ENCODE measurements at places on chromosomes 4 and X.

- DNase-seq, result no peak
Measured at GRCh38 chr4:121077496-121077895, 5.2 kb upstream of the NDNF start.

DNA sequence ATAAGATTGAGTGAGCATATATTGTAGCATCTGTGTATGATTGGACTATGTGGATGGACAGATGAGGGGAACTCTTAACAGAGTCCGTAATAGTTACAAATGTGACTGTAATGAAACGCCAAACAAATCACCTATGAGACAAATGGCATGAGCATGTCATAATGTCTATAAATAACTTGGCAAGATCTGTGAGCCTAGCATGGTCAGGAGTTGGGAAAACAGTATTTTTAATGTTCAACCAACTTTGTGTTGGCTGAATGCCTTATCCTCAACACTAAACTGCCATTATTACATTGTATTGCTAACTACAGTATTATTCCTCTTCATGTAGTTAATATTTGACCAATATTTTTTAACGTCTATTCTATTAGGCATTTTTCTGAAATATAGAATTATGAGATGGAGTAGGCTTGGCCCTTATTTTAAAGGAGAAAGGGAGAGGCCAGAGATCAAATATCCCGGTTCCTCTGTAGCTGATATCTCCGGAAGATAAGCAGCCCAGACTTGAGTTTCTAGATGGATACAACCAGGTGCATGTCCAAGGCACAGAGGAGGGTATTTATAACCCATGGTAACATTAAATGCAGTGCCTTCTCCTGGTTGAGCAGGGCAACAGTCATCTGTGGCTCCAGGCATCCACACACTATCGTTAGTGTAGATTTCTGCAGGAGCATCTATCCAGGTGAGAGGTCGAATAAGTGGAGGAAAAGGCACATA lies 32.7 kb downstream of the PF4 start:
- no peak for DNase-seq

DNA sequence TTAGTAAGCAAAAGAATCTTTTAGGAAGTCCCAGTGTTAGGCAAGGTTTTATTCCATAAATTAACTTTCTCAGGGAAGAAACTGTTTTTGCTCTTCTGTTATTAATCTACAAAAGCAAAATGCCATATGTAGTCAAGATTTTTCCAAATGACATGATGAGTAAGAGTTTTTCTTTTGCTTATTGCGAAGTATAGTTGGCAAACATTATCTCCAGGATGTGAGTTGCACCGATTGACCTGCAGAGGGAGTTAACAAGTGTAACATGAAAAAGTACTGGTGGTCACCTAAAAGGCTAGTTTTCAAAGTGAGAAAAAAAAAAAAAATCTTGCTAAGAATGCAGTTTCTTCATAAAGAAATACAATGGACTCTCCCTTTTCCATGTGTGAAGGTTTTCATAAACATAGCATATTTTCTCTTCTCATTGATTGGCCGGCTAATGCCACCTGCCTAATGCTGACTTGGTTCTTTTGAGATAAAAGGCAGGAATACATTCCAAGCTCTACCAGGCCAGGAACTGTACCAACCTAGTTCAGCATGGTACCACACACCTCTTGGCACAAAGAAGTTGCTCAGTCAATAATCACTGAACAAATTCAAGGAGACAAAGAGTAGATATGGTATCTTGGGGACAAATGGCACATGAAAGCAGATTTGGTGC lies 100.2 kb downstream of the LNX1 start:
- DNase-seq, result no peak

- DNase-seq, result no peak
Measured at GRCh38 chr4:95107004-95107403, 349.2 kb downstream of the BMPR1B start.

GRCh38 chr4:176898791-176899190 lies 106.1 kb upstream of the VEGFC start:
- DNase-seq, result no peak

DNA sequence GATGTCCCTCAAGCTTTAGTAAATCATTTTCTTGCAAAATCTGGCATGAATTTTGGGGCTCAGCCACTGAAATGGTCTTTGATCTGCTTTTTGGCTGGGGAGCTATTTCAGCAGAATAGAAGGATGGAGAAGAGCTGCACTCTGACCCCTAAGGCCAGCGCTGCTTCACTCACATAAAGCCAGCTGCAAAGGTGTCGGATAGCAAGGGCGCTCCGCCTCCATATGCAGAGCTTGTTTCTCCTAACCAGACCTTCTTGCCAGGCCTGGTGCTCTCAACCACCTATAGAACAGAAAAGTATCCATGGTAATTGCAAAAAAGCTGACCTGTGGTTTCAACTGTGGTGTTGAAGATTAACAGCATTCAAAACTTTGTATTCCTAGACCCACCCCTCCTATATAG lies 24.1 kb upstream of the COQ2 start:
- DNase-seq, result no peak

All from stimulated activated CD8-positive, alpha-beta memory T cell treated with anti-CD3 and anti-CD28 coated beads, Interleukin-15, amount 100 ng/mL, for 24 hours (primary cell).